ENCODE measurements at places on chromosomes 7 and 10.

- DNase-seq, result no peak
Observed at GRCh38 chr10:81733542-81733941, 141.5 kb upstream of the NRG3 start.

GRCh38 chr7:69823151-69823744 lies 225.0 kb downstream of the AUTS2 start:
- DNase-seq, result no peak

DNA sequence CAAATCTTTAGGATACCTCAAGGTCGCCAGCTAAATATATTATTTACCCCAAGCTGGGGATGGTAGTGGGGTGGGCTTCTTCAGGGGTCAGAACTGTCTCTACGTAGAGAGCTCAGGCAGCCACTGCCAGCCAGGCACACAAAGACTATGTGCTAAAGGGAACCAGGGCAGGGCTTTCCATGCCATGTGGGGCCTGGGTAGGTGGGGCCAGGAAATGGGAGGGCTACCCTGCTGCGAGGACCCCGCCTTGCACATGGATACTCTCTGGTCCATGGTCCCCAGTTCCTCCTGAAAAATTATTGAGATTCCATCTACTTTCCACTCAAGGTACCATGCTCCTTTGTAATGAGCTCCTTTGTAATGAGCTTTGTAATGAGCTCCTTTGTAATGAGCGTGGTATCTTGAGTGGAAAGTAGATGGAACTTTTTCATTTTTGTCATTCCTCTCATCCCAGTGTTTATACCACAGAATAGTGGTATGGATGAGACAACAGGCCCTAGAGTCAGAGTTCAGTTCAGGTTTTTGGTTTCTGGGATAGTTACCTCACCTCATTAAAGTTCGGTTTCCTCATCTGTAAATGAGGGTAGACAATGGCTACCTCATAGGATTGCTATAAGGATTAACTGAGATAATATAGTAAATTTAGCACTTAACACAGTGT lies 5.8 kb downstream of the SYNPO2L start:
- DNase-seq, result no peak

GRCh38 chr7:100801833-100802568 lies 25.3 kb downstream of the EPHB4 start:
- no peak for DNase-seq

DNA sequence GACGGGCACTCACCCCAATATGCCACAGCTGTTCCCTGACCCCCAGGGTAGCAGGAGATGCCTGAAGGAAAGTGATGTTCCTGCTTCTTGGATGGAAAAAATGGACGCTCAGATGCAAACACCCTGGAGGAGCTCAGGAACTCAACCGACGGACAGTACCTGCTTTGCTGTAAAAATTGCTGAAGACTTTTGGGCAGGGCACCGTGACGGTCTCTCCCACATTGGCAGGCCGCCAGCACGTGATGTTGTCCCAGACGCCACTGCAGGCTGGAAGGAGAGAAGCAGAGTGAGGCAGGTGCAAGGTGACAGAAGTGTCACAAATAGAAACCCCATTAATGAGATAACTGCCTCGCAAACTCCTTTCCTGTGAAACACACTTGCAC lies 35.0 kb downstream of the VIPR2 start:
- DNase-seq, result no peak

DNA sequence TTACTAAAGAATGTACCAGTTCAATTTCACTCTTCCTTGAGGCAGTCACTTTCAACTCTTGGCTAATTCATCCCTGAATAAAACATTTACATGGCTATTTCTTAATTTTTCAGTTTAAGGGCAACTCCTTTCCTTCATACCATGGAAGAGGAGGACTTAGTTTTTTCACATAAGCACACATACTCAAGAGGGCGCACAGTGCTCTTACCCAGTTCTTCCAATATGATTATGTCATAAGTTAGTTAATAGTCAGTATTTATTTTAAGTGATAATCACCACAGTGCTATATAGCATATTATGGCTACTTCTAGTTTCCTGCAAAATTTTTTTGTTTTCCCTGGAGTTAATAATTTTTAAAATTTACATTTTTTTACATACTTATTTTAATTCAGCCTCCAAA lies 58.6 kb downstream of the SND1 start:
- no peak for DNase-seq

- DNase-seq, result no peak
Observed at GRCh38 chr7:138304071-138304320, 156.1 kb upstream of the TRIM24 start.

GRCh38 chr10:63204667-63205391 lies 71.7 kb downstream of the NRBF2 start:
- DNase-seq, result no peak

DNA sequence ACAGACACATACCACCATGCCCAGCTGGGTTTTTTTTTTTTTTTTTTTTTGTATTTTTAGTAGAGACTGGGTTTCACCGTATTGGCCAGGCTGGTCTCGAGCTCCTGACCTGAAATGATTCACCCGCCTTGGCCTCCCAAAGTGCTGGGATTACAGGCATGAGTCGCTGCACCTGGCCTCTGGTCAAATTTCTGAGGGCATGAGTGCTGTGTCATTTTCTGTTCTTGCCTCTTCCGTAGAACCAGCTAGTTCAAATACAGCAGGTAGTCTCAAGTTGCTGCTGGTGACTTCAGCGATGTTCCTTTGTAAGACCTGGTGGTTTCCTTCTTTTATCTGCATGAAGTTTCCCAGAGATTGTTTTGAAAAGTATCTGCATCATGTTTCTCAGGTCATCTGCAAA lies 134.8 kb upstream of the SHH start:
- DNase-seq, result no peak

- no peak for DNase-seq
Observed at GRCh38 chr10:108360187-108360586, 1195.7 kb upstream of the SORCS1 start.

- DNase-seq, result no peak
Observed at GRCh38 chr7:26525398-26526264, 234.0 kb downstream of the SNX10 start.

All from stimulated activated naive B cell treated with anti-CD40 and anti-IgM and Interleukin-4, amounts not matched to agents 10 μg/mL and 1 μg/mL and 100 μg/mL, for 72 hours (primary cell).